ENCODE measurements at places on chromosomes 3 and 15. TPM values are rescaled to one million over a fixed set of nuclear protein-coding genes. Genes with fewer than 3 reads are reported as not detected.

The FBXL22 gene
- 0.16 TPM for total RNA-seq

The CCR8 gene
- total RNA-seq: not detected

The IQCH gene
- total RNA-seq: 4.8 TPM

The SUCLG2 gene
- total RNA-seq: 80.5 TPM

The PRTG gene
- total RNA-seq: 0.47 TPM

The CACNA2D3 gene
- total RNA-seq: not detected

The ZKSCAN7 gene
- 6.2 TPM for total RNA-seq

The FSIP1 gene
- 1.5 TPM for total RNA-seq
